ENCODE measurements at places on chromosomes 6 and 20.

DNA sequence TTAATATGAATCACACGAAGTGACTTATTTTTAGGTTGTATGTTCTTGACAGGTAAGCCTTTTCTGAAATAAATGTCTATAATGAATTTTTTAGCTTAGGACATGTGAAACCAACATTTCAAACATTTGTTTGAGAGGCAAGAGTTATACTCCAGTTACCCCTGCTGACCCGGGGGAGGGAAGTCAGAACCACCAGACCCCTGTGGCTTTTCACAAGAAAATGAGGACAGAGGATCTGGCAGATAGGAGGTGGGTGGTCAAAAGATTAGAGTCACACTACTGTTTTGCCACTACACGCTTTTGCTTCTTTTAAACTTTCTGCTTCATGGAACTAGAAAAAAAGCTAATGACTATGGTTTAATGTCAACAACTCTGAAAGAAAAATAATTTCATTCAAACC, 27.5 kb upstream of the ADGRF4 start:
- DNase-seq, result no peak

- DNase-seq, result no peak
Observed at GRCh38 chr20:62888406-62888805, 26.8 kb upstream of the TCFL5 start.

GRCh38 chr20:26214991-26215390, 518.3 kb upstream of the ZNF337 start:
- no peak for DNase-seq

DNA sequence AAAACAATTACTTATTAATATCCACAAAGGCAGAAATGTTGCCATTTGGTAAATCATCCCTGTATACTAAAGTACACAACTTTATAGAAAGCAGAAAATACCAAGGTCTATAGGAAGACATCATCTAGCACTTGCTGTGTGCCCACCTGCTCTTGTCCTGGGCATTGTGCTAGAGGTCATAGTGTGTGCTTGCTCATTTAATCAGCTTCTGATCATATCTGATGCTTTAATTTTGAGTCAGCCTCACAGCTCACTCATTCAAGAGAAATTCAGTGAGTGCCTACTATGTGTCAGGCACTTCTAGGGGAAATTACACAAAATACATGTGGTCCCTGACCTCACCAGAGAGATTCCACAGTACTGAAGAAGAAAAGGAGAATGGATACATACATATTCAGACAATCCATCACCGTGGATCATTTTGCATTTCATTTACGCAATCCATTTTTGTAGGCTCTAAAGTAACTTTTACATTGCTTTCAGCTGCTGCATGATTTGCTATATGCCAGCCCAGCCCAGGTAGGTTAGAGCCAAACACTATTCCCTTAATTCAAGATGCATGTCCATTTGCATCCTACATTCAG, 167.9 kb upstream of the MCHR2 start:
- no peak for DNase-seq

DNA sequence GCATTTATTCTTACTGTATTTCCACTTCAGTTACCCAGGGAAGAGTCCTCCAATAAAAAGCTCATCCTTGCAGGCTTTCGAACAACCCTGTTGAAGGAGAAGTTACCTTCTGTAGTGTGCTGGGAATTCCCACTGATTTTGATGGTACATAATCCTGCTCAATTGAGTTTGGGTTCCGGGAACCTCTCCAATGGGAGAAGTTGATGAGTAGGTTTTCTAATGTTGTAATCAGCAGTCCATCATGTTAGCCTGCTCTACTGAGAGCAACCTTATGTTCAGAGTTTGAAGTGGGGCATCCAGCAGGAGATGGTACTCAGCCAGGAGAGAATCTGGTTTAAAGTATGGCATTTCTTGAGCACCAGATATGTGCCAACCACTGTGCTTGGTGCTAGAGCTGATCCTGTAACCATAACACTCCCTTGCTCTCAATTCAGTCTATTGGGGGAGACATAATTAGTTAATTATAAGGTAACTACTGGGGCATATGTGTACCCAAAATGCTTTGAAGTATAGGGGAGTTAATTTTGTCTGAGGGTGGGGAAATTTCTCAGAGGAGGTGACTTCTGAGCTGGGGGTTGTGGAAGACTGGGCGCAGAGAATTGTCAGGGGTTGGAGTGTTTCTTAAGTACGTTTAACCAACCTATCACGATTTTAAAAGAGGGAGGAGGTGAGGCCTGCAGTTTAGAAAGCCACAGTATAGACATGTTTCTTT, 2.1 kb downstream of the TOP1 start:
- DNase-seq, result no peak
